ENCODE measurements at places on chromosomes 3 and 15.

DNA sequence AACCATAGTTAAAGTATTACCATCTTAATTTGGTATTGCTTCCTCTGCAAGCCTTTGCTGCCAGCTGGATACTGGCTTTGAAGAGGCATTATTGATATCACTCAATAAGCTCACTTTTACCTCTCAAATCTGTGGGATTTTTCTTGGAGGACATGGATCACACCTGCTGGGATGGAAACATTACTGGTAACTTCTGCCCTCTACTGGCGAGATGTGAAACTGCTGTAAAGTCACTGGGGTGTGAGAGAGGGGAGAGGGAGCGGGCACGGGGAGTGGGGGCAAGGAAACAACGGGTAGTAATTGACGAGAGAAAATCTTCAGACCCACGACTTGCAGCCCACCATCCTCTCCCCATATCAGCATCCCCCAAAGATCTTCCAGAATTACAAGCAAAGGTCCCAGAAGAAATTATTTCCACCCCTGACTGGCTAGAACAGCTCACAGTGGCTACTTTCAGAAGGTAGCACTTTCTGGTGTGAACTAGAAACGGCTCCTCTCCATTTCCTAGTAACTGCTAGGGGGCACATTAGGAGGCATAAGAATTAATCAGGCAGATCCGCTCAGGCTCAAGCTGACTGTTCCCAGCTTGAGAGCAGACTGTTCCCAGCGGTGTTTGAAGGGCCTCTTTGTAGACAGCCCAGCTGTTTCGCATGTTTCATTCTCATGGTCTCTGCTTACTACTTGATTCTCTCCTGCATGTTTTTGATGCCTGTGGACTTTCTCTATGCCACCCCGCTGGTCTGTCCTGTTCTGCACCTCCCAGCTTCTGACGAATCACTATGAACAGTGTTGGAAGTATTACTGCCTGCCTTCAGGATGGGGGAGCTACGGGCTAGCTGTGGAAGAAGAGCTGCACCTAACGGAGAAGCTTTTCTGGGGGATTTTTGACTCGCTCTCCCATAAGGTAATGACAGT, 230.4 kb upstream of the CHRM5 start:
- no peak for DNase-seq

DNA sequence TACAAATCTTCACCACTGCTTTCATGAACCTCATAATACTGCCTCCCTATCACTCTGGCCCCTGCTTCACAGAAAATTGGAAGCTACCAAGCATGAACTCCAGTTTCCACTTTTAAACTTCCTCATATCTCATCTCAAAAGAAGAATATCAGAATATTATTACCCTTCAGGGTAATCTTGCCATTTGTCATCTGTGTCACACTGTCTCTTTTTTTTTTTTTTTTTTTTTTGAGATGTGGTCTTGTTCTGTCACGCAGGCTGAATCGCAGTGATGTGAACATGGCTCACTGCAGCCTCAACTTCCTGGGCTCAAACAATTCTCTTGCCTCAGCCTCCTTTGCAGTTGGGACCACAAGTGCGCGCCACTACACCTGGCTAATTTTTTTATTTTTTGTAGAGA, 80.4 kb upstream of the TCF12 start:
- DNase-seq, result no peak

- no peak for DNase-seq
Observed at GRCh38 chr15:100437261-100437660, 91.5 kb downstream of the CERS3 start.

GRCh38 chr3:149085828-149086231, 503 bp downstream of the HLTF start:
- DNase-seq, result no peak

DNA sequence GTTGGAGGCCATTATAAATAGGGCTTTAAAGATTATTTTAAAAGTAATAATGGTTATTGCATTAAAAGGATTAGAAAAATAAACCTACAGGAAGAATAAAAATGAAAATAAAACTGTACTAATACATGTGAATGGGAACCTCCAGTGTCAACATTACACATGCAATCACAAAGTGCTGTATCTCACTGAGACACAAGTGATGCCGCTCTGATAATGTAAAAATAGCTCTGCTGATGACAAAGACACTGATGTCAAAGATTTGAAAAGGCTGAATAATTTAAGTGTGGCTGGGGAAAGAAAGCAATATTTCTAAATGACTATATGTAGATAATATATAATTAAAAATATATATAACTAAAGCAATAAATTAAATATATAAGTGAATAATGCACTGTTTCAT, 129.1 kb upstream of the RAP2B start:
- no peak for DNase-seq
